Femur (tissue), 1 donor: ENCODE measurements at places on chromosomes 7 and 10.

DNA sequence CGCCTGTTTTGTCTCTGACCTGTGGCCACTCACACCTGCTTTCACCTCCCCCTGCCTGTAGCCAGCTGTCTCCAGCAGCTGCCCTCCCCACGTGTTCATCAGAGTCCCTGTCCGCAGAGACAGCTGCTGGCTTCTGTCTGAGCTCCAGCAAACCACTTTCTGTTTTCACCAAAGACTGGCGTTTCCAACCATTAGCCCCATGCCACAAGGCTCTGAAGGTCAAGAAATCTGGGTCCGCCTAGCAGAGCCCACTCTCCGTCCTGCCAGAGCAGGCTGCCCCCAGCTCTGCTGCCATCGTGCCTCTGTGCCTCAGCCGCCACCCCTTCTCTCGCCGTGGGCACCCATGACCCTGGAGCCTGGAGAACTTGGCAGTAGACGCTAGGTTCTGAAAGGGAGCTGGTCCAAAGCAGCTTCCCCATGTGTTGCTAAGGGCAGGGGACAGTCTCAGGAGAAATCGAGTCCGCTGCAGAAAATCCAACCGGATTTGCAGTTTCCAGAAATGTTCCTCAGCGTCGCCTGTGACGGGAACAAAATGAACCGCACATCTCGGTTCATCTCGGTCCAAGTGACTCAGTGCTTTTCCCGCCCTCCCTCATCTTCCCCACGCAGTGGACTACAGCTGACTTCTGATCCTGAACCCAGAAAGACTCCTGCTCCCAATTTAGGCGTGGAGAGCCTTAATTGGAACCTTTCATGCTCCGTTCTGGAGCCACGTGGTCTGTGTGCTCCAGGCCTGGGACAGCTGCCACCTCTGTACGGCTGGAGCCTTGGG lies 28.0 kb downstream of the TMEM120A start:
- peak; percentile 82 for DNase-seq

- DNase-seq: no peak
Observed at GRCh38 chr10:119754085-119754484, 28.2 kb downstream of the INPP5F start.

- DNase-seq: no peak
Observed at GRCh38 chr7:135729230-135729629, 1.2 kb upstream of the SLC13A4 start.

- no peak for DNase-seq
Observed at GRCh38 chr7:85554236-85555178, 367.7 kb upstream of the SEMA3D start.

DNA sequence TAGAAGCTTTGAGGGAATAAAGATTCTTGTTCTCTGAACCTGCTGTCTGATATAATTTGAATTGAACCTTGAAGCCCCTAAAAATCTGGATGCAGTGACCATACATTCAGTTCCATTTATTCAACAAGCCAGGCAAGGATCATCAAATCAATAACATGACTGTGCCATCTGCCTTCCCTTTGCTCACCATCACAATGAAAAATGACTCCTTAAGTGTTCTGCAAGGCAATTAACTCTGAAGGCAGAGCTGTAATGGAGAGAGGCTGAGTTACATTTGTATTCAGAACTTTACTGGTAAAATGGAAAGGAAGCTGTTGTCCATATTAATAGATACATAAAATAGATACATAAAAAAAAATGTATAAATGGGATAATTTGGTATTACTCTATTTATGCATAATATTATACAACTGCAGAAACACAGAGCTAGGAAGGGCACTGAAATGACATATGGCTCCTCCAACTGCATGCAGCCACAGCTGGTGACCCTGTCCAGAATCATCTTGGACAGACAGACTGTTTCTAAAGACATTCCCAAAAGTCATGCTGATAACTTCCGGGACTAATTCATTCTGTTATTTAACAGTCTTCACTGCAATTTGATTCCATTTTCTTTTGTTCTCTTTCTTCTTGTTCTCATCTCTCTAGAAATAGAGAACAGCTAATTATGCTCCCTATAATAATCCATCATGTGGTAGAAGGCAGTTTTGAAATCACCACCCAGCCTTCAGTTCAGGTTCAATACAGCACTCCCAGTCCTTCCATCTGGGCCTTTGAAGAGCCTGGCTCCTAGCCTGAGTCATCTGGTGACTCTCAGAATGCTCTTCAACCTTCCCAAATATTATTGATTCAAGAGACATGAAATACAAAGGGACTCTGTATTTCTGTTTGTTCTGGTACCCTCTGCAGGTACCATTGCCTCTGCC lies 412.6 kb downstream of the GFRA1 start:
- DNase-seq: no peak

DNA sequence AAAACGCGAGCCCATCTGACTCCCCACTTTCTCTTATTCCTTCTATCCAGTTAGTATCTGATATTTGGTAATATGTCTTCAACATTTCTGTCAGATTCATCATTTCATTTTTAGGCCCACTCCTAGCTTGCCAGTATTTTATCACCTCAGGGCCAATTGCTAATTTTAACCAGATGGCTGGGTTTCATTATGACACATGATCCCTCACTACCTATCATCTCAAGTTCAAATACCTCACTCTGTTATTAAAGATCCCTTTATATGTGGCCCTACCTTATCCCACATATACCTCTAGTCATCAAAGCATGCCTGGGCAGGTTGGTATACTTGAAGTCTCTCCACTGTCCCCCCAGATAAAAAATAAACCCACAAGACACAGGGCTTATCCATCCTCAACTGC lies 104.9 kb downstream of the RNLS start:
- no peak for DNase-seq

DNA sequence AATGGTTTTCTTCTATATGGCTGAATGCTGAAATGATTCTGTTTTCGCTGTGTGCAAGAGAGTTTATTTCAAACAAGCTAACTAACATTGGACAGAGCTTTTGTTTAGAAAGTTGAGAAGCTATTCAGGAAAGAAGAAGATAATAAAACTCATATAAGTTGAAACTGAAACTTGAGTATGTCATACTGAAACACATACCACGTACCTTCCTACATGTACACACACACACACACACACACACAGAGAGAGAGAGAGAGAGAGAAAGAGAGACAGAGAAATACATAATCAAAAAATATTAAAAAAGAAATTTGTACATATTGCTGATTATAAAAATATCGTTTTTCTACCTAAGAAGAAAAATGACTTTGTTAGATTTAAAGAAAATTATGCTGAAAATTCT lies 561.9 kb upstream of the KCND2 start:
- no peak for DNase-seq

DNA sequence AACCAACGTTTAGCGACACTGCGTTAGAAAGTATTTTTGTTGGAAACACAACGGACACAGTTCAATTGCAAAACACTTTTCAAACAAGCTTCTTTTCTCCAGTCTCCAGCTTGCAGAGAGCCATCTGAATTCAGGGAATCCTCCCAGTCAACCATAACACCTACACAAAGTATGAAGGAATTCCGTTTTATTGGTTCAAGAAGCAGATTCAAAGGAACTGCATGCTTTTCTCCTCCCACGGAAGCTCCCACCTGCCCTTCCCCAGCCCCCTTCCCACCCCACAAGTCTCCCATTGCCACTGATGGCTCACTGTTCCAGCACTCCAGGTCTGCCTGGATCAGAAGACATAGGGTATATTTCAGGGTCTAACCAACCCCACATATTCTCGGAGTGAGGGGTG lies 190.6 kb upstream of the TCF7L2 start:
- DNase-seq: no peak

DNA sequence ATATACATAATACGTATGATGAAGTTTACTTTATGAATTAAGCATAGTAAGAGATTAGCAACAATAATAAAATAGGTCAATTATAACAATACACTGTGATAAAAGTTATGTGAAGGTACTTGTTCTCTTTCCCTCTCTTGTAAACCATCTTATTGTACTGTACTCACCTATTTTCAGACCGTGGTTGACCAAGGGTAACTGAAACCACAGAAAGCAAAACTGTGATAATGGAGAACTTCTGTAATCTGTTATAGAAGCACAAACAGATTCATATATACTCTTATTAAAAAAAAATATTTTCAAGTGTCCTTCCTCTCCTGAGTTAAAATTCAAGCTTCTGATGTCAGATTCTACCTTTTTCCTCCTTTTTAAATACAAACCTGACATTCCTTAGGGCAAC lies 1247.8 kb upstream of the SORCS1 start:
- DNase-seq: no peak

DNA sequence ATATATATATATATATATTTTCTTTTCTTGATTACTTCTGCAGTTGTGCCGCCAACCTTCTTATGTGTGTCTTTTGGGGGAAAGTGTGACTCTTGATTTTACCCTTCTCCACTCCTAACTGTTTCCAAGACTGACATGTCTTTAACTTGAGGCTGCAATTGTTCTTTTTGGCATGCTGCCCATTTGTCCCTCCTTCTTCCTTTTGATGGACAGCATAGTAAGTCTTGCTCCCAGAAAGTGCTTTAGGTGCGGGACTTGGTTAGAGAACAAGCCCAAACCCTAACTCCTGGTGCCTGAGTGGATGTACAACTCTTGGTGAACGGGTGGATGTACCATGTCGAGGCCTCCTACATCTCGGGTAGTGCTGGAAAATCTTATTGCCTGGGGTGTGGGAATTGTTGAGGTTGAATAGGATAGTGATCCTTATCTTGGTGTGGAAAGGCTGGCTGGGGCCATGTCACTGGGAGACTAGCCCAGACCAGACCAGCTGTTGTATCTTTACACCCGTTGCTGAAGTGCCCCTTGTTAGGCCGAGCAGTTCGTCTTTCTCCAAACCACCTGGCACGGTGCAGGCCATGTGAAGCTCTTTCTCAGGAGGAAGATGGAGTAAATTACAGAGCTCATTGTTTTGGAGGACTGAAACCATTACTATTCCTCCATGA lies 16.3 kb downstream of the TCF7L2 start:
- no peak for DNase-seq

GRCh38 chr7:148515728-148516695 lies 74.6 kb upstream of the C7orf33 start:
- DNase-seq: no peak

DNA sequence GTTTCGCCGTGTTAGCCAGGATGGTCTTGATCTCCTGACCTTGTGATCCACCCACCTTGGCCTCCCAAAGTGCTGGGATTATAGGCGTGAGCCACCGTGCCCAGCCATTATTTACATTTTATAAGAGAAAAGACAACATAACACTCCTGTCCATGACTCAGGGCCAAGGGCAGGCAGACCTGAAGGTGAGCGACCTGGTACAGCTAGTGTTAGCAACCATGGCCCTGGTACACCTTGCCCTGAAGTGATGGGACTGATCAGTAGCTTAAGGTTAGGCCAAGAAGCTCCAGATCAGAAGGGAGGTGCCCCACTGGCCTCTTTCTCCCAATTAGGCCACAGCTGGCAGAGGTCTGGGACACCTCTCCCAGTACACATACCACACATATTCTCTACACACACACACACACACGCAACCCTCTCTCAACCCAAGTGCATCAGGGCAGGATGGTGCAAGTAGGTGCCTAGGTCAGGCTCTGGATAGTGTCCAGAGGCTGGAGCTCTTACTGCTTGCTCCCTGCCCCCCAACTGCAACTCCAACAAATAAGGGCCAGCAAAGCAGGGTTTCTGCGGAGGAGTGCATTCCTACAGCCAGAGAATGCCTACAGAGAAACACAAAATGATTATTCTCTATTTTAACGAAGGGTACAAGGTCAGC lies 43.8 kb downstream of the DPCD start:
- no peak for DNase-seq

- DNase-seq: no peak
Observed at GRCh38 chr7:149459540-149460452, 1.1 kb downstream of the ZNF777 start.

DNA sequence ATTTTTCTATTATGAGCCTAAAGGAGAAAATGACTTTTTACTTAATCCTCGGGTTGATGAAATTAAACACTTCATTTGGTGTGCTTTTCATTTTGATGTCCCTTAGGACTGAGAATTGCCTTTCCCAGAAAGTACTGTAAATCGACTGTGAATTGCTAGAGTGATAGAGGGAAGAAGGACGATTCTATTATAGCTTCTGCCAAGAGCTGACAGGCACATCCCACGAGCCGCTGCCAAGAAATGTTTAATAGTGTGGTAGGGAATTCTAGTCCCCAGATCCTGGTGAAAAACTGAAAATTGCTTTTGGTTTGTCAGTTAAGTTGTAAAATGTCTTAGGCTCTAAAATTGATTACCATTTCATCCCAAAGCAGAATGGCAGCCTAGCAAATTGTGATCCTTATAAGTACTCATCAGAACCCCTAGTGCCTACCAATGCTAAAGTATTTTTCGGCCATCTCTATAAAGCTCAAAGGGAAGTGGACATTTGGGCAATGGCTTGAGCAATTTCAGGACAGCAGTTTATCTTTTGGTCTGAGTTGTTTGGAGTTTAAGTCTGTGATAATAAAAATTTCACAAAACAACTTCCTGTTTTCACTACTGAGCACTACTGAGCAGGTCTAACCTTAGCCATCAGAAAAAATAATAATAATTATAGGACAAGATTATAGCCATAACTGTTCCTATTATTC lies 44.6 kb upstream of the HYCC1 start:
- peak; percentile 20 for DNase-seq

- no peak for DNase-seq
Observed at GRCh38 chr7:94270772-94271171, 123.9 kb upstream of the COL1A2 start.

GRCh38 chr7:27245124-27245797 lies 2.7 kb downstream of the EVX1 start:
- DNase-seq: no peak

- DNase-seq: no peak
Observed at GRCh38 chr10:69253171-69253570, 25.1 kb upstream of the HK1 start.

DNA sequence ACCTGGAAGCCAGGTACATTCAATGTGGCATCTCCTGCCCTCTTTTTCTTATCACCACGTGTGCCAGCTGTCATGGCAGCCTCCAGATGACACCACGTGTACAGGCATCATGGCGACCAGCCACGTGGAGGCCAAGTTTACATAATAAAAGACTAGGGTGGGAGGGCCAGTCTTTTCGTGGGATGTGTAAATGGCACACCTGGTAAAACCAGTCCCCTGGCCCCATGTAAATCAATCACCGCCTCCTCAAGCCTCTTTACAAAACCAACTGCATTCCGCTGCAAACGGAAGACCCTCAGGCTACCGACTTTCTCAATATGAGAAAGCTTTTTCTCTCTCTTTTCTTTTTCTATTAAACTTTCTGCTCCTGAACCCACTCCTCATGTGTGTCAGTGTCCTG lies 65.1 kb upstream of the PHF14 start:
- DNase-seq: no peak
